Ovary (tissue), 10 donors: ENCODE measurements at places on chromosomes 1 and 21.

- DNase-seq = peak; percentile 58
- H3K36me3 ChIP-seq = no peaks in the 10 kb centered on the region
- no peak overlapping the region for H3K4me3 ChIP-seq
- no peaks in the 10 kb centered on the region for H3K27me3 ChIP-seq
Observed at GRCh38 chr1:61450872-61451571, 273.9 kb downstream of the TM2D1 start.

- H3K27ac ChIP-seq = no peak overlapping the region
- H3K27me3 ChIP-seq = peaks cover 2% of the 10 kb centered on the region
- H3K4me3 ChIP-seq = no peak overlapping the region
- H3K4me1 ChIP-seq = no peaks in the 10 kb centered on the region
- no peaks in the 10 kb centered on the region for H3K36me3 ChIP-seq
Observed at GRCh38 chr1:87478231-87478630, 149.6 kb downstream of the LMO4 start.

DNA sequence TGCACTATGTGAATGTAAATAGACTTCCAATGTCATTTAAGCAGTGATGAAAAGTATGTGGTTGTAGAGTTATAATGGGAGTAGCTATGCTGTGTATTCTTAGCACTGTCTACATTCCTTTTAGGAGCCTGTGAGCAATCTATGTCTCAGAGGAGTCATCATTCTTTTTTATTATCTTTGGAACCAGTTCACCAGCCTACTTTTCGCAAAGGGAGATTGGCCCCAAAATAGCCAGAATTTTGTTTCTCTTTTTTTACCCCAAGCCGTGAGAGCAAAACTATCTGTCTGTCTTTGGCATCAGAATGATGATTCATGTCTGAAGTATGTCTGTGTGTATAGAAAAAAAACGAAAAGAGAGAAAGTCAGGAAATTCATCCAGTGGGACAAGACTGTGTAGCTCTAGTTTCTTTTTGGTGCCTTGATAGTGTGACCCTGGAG, 44.2 kb downstream of the OSBPL9 start:
- H3K4me1 ChIP-seq = peaks cover 12% of the 10 kb centered on the region
- H3K4me3 ChIP-seq = no peak overlapping the region
- H3K27me3 ChIP-seq = no peaks in the 10 kb centered on the region
- peak overlapping the region; percentile 38 for H3K27ac ChIP-seq
- no peaks in the 10 kb centered on the region for H3K36me3 ChIP-seq

DNA sequence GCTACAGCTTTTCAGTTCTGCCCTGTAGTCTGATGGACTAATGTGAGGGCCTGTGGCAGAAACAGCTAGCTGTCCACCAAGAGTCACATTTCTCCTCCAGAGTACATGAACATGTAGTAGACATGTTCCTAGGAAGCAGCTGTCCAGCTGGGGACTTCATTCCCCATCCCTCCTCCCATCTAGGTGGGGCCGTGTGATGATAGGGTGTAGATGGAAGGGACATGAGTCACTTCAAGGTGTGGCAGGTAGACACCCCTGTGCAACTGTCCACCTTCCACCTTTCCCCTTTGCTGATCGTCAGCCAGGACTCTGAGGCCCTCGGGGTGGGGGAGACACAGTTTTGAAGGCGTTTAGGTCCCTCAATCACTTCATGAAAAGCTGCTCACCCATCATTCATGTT, 3.6 kb upstream of the RD3 start:
- no peak for DNase-seq
- H3K27ac ChIP-seq = no peak overlapping the region
- H3K27me3 ChIP-seq = no peaks in the 10 kb centered on the region

DNA sequence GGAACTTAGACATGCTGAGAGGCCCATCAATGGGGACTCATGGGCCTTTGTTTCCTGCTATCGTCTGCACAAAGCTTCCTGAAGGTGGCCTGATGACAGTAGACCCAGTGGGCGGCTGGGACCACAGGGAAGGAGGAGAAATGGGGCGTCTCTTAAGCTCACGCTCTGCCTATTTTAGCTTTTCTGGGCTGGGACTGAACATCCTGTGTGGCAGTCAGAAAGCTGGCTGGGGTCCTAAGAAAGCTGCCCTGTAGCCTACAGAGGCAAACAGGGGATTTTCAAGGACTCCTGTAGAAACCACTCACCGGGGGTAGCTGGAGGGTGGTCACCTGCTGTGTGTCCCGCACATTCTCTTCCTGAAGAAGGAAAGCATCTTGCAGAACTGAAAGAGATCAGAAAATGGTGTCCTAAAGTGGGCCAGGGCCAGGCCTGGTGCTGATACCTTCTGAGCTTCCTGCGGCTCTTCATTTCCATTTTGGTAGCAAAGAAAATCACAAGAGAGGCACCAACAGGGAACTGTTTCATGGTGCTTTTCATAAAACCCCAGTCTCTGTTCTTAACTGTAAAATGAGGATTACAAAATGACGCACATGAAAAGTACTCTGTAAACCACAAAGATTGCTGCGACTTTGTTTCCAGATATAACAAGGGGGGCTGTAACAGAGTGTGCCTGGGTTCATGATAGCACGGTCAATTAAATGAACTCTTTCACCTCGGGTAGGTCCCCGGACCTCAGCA, 8.6 kb downstream of the ZNF496 start:
- H3K27me3 ChIP-seq = no peaks in the 10 kb centered on the region
- no peaks in the 10 kb centered on the region for H3K36me3 ChIP-seq
- no peaks in the 10 kb centered on the region for H3K4me1 ChIP-seq

- no peak for DNase-seq
- H3K27me3 ChIP-seq = no peaks in the 10 kb centered on the region
- H3K36me3 ChIP-seq = no peaks in the 10 kb centered on the region
- no peaks in the 10 kb centered on the region for H3K4me1 ChIP-seq
Observed at GRCh38 chr21:33608559-33608958, 20.1 kb upstream of the DONSON start.

- no peak overlapping the region for H3K4me3 ChIP-seq
- no peak for DNase-seq
- H3K4me1 ChIP-seq = peaks cover 7% of the 10 kb centered on the region
- no peaks in the 10 kb centered on the region for H3K27me3 ChIP-seq
- H3K27ac ChIP-seq = no peak overlapping the region
Observed at GRCh38 chr1:3407021-3407420, 47.4 kb upstream of the ARHGEF16 start.

- no peak overlapping the region for H3K27ac ChIP-seq
- H3K4me1 ChIP-seq = no peaks in the 10 kb centered on the region
- DNase-seq = no peak
- H3K27me3 ChIP-seq = no peaks in the 10 kb centered on the region
- no peaks in the 10 kb centered on the region for H3K36me3 ChIP-seq
- H3K4me3 ChIP-seq = no peak overlapping the region
Observed at GRCh38 chr1:214228976-214229375, 52.0 kb upstream of the SMYD2 start.

GRCh38 chr1:206716870-206717673, 32.4 kb downstream of the MAPKAPK2 start:
- H3K4me1 ChIP-seq = peaks cover 32% of the 10 kb centered on the region

DNA sequence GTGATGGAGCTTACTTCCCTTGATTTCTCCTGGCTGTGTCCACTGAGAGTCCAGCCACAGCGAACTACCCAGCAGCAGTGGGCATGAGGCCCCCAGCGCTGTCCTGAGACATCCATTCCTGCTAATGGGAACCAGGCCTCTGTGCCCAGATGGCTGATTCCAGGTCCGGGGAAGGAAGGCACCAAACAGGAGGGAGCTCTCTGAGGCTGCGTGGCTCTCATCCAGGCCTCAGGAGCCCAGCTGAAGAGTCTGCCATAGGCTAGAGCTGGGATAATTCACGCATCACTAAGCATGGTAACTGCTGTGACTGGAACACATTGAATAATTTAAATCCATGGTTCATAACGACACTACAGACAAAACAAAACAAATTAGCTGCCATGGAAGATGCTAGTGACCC, 24.7 kb upstream of the LRRC47 start:
- H3K4me3 ChIP-seq = no peak overlapping the region
- H3K36me3 ChIP-seq = no peaks in the 10 kb centered on the region
- H3K4me1 ChIP-seq = no peaks in the 10 kb centered on the region
- no peaks in the 10 kb centered on the region for H3K27me3 ChIP-seq
